ENCODE measurements at places on chromosomes 12 and 14.
A peak's percentile ranks its signal among the peaks of the same experiment; 100 is the strongest.

GRCh38 chr12:46701356-46701755, 124.4 kb downstream of the SLC38A4 start:
- no peak for DNase-seq

DNA sequence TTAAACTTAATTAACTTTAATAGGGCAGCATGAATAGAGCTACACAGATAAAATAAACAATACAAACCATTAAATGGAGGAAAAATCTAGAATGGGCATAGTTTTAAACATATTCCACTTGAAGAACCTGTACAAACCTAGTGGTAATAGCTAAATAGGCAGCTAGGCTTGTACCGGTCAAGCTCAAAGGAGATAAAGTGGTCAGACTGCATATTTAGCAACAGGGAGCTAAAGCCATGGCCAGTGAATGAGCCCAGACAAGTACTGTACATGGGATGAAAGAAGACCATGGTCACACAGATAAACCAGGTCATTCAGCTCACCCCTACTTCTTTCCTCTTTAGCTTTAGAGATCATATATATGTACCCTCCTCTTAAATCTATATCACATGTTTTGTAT, 186.6 kb upstream of the KRR1 start:
- no peak for DNase-seq

DNA sequence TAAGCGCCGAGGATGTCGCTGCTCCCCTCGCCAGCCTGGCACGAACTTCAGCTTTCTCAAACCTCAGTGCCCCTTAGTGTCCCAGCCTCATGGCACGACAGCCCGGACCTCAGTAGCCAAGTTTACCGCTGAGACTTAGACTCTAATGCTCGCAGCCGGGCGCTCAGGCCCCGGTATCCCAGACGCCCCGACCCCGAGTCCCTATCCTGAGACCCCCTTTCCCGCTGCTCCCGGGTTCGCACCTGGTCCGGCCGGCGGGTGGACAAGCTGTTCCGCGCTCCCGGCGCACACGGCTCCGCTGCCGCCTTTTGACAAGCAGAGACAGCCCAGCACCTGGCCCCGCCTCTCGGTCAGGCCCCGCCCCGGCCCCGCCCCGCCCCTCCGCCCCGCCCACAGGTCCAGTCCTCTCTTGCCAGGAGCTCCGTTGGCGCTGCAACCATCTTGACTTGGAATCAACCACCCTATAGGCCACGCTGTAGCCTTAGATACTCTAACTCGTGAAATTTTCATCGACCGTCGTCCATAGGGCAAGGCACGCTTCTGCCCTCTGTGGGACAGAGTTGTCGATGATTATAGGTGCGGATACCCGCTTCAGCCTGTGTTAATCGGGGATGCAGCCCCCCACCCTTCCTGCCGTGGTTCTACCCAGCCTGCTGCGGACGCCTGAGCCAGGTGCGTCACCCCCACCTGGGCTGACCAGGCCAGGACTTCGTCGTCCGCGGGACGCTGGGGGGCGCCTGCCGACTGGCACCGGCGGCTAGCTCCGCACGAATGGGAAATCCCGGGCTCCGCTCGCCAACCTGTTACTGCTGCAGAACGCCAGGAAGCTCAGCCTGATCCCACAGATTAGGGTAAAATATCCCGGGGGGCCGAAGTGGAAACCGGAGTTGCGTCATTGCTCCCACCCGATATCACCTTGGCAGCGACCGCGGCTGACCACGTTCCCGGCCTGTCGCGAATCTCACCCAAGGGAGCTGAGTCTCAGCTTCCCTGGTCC, at the start of gene VDR:
Gene VDR (minus strand): TSS at position 282 of the 997 bp plus-strand sequence. CDS start 25,881 bp downstream, outside the sequence.
- DNase-seq = peak; percentile 87

DNA sequence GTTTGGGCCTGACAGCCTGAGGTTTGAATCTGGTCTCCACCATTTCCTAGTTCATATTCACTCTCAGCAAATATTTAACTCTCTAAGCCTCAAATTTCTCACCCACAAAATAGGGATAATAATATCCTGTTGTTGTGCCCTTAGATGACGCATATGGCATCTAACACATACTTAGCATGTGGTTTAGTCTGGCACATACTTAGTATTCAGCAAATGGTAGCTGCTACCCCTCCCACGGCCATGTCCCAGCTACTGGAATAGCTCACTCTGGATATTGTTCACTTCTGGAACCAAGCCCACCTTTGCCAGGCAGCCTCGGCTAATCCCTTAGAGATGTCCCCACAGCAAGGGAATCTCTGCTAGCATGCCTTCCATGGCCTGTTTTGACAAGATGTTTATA, 53.3 kb downstream of the BICD1 start:
- no peak for DNase-seq

- DNase-seq = no peak
These were observed 28.3 kb downstream of the GNPTAB start for GRCh38 chr12:101802486-101802885.
